ENCODE measurements at places on chromosomes 16 and 17. TPM values are rescaled to one million over a fixed set of nuclear protein-coding genes. Genes with fewer than 3 reads are reported as not detected.

The OR4D1 gene
- total RNA-seq: 0.17 TPM

The BAHCC1 gene
- total RNA-seq: 21.5 TPM

DNA sequence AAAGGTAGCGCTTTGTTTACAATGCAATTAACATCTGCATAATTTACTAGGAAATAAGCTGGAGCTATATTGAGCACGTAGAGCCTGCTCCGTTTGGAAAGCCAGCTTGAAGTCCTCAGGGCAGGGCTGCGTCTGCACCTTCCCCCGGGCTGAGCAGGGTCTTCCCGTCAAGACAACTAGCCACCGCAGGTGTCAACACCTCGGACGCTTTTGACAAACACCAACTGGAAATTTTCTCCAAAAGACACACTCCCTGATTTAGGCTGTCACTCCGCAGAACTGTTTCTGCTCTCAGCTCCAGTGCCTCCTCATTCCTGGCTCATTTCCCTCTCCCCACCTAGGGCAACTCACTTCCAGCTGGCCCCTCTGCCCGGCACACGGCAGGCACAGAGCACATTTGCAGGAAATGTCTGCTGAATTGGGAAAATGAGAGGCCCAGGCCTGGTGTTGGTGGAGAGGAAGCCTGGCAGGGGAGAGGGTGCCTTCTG is 170.3 kb downstream of the MAF start:
- no peak for DNase-seq

The ANKS4B gene
- 0.09 TPM for total RNA-seq

- DNase-seq: peak; percentile 26
Measured at GRCh38 chr17:10754861-10755591, 25.2 kb upstream of the TMEM220 start.

DNA sequence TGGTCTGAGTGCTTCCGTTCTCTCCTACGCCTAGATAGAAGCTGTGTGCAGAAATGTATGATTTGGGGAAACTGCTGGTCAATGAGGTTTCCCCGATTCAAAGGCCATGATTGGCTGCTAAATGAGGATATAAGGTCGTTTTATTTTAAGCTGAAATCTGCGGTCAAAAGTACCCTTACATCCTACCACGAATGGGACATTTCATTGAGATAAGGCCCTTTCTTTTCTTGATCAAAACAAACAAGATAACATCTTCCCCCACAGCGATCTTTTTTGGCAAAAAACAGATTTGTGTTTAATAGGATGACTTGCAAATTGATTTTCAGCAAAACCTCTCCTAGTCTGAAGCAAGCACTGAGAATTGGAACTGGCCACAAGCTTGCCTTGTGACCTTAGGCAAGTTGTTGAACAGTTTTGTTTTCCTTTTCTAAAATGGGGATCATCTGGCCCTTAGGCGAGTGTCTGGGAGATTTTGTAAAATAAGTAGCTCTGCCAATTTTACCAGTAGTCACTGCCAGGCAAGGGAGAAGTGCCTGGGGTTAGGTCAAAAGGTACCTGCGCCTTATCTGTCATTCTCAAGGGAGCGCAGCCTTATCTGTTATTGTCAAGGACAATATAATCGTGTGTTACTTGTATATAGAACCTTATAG is 635 bp downstream of the SCPEP1 start:
- DNase-seq: no peak

- DNase-seq: no peak
Measured at GRCh38 chr17:39772415-39772814, 34.7 kb downstream of the GRB7 start.

- DNase-seq: no peak
Measured at GRCh38 chr17:609232-609810, 105.3 kb downstream of the VPS53 start.

The TMC7 gene
- 3.6 TPM for total RNA-seq

- peak; percentile 84 for DNase-seq
Measured at GRCh38 chr16:85369741-85370528, 243.2 kb upstream of the GSE1 start.

GRCh38 chr16:23223368-23223767 is 40.8 kb downstream of the SCNN1G start:
- DNase-seq: no peak

The KRTAP9-2 gene
- total RNA-seq: not detected

The KRT31 gene
- total RNA-seq: not detected

- DNase-seq: no peak
Measured at GRCh38 chr17:42060231-42060630, 9.8 kb upstream of the C17orf113 start.

The QRICH2 gene
- total RNA-seq: 3.2 TPM

- DNase-seq: no peak
Measured at GRCh38 chr16:57773655-57774295, 28.5 kb downstream of the KIFC3 start.

- peak; percentile 40 for DNase-seq
Measured at GRCh38 chr17:82495844-82496528, 23.5 kb upstream of the FOXK2 start.

The EVPLL gene
- not detected for total RNA-seq

The ZNF750 gene
- not detected for total RNA-seq

GRCh38 chr16:64133366-64133765 is 988.5 kb downstream of the CDH11 start:
- DNase-seq: no peak

GRCh38 chr16:71882505-71883167 is 1.3 kb downstream of the ZNF821 start:
- DNase-seq: peak; percentile 71

The TBC1D3K gene
- total RNA-seq: not detected

DNA sequence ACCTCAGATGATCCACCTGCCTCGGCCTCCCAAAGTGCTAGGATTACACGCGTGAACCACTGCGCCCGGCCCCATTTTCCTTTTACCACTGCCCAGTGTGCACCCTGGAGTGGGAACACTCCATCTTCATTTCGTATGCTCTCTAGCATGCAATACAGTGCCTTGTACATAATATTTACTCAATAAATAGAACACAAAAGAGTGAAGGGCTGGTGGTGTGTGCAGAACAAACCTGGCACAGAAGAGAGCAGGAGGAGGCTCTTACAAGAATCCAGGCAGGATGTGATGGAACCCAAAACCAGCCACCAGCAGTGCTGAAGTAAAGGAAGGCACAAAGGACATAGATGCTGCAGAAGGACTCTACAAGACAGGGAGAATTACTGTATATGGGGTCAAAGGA is 7.3 kb downstream of the KRT37 start:
- DNase-seq: no peak

DNA sequence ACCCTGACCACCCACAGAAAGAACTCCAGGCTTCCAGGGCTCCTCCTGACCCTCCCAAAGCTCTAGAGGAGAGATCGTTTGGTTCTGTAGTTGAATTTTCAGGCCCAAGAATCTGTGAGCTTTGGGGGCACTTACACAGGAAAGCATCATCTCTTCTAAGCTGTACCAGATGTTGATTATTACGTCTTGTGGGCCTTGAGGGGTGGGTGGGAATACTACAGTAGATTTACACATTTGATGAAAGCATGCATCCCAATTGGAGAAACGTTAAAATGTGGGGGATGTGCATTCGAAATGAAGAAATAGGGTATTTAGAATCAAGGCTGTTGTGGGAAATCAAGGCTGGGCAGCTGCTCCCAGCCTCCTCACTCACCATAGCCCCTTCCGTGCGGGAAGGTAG is 61.9 kb downstream of the MGAT5B start:
- no peak for DNase-seq

GRCh38 chr17:44323359-44324091 is 1.1 kb downstream of the SLC25A39 start:
- no peak for DNase-seq

The PLA2G10 gene
- total RNA-seq: 0.39 TPM

DNA sequence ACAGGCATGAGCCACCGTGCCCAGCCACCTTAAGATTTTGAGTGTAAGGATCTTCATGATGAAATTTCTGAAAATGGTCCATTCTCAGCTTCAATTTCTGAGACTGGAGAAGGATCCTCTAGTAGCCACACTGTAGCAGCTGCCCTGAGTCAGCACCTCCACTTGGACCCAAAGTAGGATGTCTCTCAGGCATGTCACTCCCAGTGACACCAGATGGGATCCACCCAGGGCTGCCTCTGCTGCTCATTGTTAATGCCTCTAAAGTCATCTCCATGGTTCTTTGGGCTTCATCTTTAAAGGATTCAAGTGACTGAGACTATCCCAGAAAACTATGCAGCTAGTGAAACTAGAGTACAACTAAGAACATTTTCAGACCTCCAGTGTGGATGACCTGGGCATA is 7.9 kb downstream of the PLD6 start:
- no peak for DNase-seq
